ENCODE measurements at places on chromosomes 6 and 20.

DNA sequence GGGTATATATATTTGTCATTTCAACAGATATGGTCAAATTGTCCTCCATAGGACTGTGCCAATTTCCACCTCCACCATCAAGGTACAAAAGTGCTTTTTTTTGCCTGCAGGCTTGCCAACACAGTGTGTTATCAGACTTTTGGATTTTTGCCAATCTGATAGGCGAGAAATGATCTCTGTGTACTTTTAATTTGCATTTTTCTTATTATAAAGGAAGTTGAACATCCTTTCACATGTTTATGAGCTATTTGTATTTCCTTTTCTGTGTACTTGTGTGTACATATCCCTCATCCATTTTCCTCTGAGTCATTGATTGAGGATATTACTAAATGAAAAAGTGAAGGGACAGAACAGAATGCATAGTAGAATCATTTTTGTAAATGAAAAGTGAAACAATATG lies 39.0 kb upstream of the PTPN1 start:
- no peak for DNase-seq
- no peak overlapping the region for H3K27ac ChIP-seq
- H3K4me3 ChIP-seq: no peak overlapping the region
- H3K36me3 ChIP-seq: no peaks in the 10 kb centered on the region
- H3K4me1 ChIP-seq: peaks cover 2% of the 10 kb centered on the region

GRCh38 chr6:125307964-125308615 lies 6.3 kb upstream of the HDDC2 start:
- H3K4me3 ChIP-seq: no peak overlapping the region
- peak overlapping the region; percentile 11 for H3K27ac ChIP-seq
- H3K27me3 ChIP-seq: no peaks in the 10 kb centered on the region
- H3K36me3 ChIP-seq: peaks cover 2% of the 10 kb centered on the region
- no peak for DNase-seq

DNA sequence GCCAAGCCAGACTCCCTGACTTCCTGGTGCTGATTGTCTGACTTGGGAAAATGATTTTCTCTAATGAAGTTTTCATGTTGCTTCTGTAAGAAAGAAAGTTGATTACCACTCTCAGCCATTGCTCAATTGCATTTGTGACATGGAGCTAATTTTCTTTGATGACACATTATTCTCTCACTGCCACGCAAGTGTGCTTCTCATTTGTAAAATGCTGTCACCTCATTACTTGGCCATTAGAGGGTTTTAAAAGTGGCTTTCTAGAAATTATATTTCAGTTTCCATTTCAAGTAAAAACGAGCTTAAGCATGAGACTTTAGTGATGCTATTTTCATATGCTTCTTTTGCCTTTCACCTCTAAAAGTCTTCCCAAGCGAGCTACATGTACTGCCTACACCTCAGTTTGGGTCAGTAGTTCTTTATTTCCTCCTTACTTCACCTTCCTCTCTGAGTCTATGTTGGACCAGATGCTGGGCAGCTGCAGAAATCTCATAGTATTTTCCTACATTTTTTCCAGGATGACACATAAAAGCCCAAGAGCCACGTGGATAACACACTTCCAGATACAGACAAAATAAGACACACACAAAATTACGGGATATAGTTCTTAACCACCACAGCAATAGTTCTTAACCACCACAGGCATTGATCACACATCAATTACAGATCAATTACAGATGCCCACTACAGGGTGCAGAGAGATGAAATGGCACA lies 6.3 kb upstream of the FAM210B start:
- H3K27me3 ChIP-seq: peaks cover 10% of the 10 kb centered on the region
- no peak overlapping the region for H3K4me3 ChIP-seq
- no peaks in the 10 kb centered on the region for H3K36me3 ChIP-seq
- peaks cover 15% of the 10 kb centered on the region for H3K4me1 ChIP-seq

DNA sequence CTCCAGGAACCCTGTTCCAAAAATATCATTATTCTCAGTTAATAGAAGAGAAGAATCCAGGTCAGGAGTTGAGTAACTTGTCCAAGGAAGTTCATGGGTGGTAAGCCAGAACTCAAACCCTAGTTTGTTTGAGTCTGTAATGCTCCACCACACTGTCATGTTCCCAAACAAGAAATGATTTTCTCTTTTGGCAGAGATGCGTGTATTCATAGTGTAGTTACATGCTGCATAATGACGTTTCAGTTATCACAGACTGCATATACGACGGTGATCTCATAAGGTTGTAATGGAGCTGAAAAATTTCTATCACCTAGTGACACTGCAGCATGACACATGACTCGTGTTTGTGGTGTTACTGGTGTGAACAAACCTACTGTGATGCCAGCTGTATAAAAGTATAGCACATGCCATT lies 102.6 kb downstream of the TULP4 start:
- H3K36me3 ChIP-seq: peaks cover 42% of the 10 kb centered on the region
- no peak for DNase-seq
- H3K27ac ChIP-seq: no peak overlapping the region
- H3K4me3 ChIP-seq: no peak overlapping the region
- H3K4me1 ChIP-seq: peaks cover 2% of the 10 kb centered on the region

GRCh38 chr6:106745824-106746582 lies 116.6 kb downstream of the QRSL1 start:
- peak overlapping the region; percentile 81 for H3K27ac ChIP-seq
- no peaks in the 10 kb centered on the region for H3K27me3 ChIP-seq

GRCh38 chr20:9514461-9515213 lies at the start of gene LAMP5:
LAMP5 (plus strand) TSS chr20:9514590; CDS start chr20:9514853, 263 bp downstream.
- H3K36me3 ChIP-seq: no peaks in the 10 kb centered on the region
- no peak within 1 kb of the TSS for H3K27ac ChIP-seq
- H3K27me3 ChIP-seq: peaks cover 99% of the 10 kb centered on the region
- H3K4me3 ChIP-seq: peak within 1 kb of the TSS; percentile 60
- DNase-seq: peak; percentile 57
- H3K4me1 ChIP-seq: peaks cover 24% of the 10 kb centered on the region

GRCh38 chr20:61955668-61956395 lies 109.8 kb downstream of the TAF4 start:
- peaks cover 11% of the 10 kb centered on the region for H3K27me3 ChIP-seq
- H3K27ac ChIP-seq: no peak overlapping the region
- H3K36me3 ChIP-seq: no peaks in the 10 kb centered on the region
- no peak for DNase-seq

GRCh38 chr6:29631860-29632731 lies 887 bp downstream of the GABBR1 start:
- H3K36me3 ChIP-seq: peaks cover 2% of the 10 kb centered on the region
- peak overlapping the region; percentile 2 for H3K27ac ChIP-seq
- H3K4me1 ChIP-seq: peaks cover 42% of the 10 kb centered on the region

DNA sequence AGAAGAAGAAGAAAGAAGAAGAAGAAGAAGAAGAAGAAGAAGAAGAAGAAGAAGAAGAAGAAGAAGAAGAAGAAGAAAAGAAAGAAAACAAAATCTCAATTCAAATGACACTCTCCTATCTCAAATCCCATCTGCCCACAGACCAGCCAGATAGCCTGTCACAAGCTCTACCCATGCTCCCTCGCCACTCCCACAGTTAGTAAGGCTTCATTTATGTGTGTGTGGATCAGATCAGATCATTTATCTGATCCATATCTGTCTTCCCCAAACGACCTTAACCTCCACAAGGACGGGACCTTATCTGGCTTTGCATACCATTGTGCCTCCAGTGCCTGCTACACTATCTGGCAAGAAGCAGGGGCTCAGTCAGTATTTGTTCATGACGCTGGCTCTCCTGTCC lies 81.9 kb upstream of the RREB1 start:
- H3K27me3 ChIP-seq: no peaks in the 10 kb centered on the region
- DNase-seq: no peak
- H3K4me1 ChIP-seq: no peaks in the 10 kb centered on the region

DNA sequence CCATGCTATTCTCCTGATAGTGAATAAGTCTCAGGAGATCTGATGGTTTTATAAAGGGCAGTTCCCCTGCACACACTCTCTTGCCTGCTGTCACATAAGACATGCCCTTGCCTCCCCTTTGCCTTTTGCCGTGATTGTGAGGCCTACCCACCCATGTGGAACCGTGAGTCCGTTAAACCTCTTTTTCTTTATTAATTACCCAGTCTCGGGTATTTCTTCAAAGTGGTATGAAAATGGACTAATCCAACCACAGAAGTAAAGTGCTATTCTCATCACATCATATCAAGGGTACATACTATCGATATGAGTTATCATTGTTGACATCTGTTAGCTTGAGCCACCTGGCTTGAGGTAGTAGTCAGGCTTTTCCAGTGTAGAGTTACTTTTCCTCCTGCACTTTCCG lies 2.3 kb downstream of the MANBAL start:
- no peak for DNase-seq
- no peak overlapping the region for H3K27ac ChIP-seq
- H3K27me3 ChIP-seq: no peaks in the 10 kb centered on the region

DNA sequence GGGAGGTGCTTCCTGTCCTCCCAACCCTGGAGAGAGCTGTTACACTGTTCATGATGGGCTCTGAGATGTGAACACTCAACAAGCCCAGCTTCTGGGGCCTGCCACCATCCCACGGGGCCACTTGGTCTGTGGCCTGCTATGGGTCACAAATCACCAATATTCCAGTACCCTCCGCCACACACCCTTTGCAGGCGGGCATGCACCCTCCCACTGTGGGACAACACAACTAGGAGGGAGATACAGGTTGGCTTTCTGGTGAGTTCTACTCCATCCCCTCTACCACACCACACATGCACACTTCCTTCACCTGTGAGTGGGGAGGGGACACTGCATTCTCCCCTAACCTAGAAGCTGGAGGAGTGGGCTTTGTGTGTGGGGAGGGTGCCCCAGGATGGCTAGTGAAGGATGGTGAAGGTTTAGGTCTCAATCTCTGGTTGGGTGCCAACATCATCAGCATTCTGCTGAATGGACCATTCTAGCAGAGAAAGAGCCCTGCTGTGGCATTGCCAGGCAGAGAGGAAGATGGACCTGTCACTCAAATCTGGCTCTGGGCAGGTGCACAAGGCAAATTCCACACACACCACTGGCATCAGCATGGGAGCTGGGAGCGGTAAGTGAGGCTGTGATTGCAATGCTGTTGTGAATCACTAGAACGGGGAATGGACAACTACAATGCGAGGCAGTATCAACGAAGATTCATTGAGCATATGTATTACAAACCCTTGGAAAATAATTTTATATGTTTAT lies 175.1 kb downstream of the THBS2 start:
- peaks cover 1% of the 10 kb centered on the region for H3K27me3 ChIP-seq
- no peaks in the 10 kb centered on the region for H3K36me3 ChIP-seq
- no peaks in the 10 kb centered on the region for H3K4me1 ChIP-seq
- no peak overlapping the region for H3K4me3 ChIP-seq

DNA sequence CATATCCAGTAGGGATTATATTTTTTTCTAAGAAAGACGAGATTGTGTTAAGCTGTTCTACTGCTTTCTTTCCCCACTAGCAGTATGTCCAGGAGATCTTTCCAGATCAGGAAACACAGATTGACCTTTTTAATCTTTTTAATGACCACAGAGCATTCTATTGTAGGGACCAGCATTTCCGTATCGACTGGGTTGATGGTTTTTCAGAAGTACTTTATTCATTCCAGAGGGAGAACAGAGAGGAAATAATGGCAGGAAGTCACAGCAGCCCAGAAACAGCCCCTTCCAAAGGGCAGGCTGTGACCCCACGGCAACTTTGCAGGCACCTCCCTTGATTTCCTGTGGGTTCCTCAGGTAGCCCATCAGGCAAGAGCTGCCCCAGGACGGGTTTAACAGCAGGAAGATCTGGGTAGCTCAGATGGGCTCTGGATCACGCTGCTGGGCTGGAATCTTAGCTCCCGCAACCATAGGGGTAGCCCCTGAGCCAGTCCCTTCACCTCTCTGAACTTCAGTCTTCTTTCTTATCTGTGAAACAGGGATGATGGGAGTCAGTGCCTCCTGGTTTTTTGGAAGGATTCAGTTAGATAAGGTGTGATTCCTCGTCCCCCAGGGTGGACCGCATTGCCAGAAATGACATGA lies 23.8 kb upstream of the CHMP4B start:
- no peak overlapping the region for H3K4me3 ChIP-seq
- H3K27me3 ChIP-seq: no peaks in the 10 kb centered on the region
- H3K36me3 ChIP-seq: peaks cover 4% of the 10 kb centered on the region
- DNase-seq: no peak

- H3K36me3 ChIP-seq: peaks cover 2% of the 10 kb centered on the region
- no peak overlapping the region for H3K27ac ChIP-seq
- H3K4me3 ChIP-seq: no peak overlapping the region
- H3K4me1 ChIP-seq: no peaks in the 10 kb centered on the region
Measured at GRCh38 chr20:35571555-35571954, 29.7 kb downstream of the ERGIC3 start.

- H3K4me1 ChIP-seq: peaks cover 2% of the 10 kb centered on the region
- no peaks in the 10 kb centered on the region for H3K27me3 ChIP-seq
- H3K36me3 ChIP-seq: peaks cover 19% of the 10 kb centered on the region
- no peak overlapping the region for H3K27ac ChIP-seq
- no peak for DNase-seq
Measured at GRCh38 chr6:144588697-144589325, 303.7 kb downstream of the UTRN start.

DNA sequence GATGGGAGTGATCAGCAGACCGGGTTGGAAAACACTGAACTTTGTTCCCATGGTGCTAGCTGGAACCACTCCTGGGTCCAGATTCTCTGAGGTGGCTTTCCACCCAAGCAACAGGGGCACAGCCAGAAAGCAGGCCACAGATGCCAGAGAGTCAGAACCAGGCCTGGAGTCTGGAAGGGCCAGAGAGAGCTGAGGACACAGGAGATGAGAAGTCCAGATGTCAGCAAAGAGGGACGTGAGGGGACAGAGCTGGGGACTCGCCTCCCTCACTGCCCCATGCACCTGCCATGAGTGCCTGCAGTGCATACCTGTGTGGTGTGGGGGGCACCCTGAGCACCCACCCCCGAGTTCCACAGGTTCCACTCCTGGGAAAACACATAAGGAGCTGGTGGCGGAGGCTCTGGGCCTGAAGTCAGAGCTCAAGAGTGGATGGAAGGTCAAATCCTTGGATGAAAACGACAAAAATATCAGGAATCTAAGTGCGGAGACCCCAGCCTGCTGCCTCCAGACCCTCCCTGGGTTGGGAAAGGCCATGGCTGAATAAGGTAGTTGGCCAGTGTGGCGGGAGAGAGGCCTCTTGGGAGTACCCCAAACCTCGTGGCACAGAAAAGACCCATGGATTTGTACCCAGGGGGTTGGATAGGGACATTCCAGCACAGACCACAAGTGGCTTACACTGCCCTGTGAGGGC lies 224.2 kb downstream of the SYNDIG1 start:
- H3K27me3 ChIP-seq: peaks cover 21% of the 10 kb centered on the region
- peaks cover 9% of the 10 kb centered on the region for H3K4me1 ChIP-seq
- no peak overlapping the region for H3K4me3 ChIP-seq
- no peak overlapping the region for H3K27ac ChIP-seq

DNA sequence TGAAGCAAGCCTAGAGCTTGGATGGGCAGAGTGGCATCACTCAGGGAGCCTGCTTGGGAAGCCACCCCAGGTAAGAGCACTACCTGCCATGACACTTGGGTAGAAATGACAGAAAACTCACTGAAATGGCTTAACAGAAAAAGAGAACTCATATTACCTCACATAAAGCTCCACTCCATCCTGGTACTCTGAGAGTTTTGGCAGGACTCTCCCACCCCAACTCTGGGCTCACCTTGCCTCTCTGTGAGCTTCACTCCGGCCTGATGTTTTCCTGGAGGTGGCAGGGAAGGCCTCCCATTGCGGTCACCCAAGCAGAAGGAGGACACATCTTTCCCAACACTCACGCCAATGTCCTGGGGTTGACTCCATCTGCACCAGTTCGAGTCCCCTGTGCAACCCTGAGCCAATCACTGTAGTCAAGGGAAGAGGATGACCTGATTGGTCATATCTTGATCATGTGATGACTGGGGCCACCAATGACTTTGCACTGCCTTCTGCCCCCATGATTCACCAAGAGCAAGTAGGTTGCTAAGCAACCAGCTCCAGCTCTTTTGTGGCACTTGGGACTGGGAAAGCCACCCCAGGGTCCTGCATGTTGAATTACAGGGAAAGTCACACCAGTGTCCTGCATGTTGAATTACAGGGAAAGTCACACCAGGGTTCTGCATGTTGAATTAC lies 446.1 kb upstream of the SULF2 start:
- no peak overlapping the region for H3K4me3 ChIP-seq
- H3K27me3 ChIP-seq: peaks cover 9% of the 10 kb centered on the region
- H3K27ac ChIP-seq: no peak overlapping the region
- peaks cover 10% of the 10 kb centered on the region for H3K4me1 ChIP-seq
